T47D (cell line): ENCODE measurements at places on chromosomes 7 and 10.

DNA sequence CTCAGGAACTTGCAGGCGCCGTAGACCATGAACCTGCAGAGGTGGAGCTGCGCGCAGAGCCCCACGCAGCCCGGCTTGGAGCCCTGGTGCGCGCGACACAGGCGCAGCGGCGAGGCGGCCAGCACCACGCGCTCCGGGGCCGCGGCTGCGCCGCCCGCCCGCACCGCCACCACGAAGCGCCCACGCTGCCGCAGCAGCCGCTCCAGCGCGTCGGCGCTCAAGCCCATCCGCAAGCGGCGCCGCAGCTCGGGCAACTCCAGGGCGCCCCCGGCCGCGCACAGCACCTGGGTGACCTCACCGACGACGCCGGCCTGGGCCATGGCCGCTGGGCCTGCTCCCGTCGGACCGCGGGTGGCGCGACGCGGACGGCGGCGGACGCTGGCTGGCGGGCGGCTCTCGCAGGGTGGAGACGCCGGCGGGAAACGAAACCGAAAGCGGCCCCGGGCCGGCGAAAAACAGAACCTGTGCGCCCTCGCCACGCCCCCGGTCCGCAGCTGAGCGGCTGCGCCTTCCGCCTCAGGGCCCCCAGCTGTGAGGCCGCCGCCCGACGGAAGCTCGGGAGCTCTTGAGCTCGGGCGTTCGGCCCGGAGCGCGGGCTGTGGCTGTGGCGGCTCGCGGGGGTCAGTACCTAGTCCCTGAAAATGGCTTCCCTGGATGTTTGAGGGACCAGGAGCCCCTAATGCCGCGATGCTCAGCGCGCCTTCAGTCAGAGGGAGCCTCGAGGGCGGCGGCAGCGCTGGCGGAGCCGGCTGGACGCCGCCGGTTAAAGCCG, at the start of gene PARP12:
Gene PARP12, minus strand, starts transcription at position 424 of the 772 bp plus-strand sequence. Its CDS starts 104 bp downstream, at position 320.
- peak; percentile 85 for DNase-seq

GRCh38 chr7:135205850-135206249, 5.5 kb downstream of the WDR91 start:
- DNase-seq = no peak

- no peak for DNase-seq
These were observed 58.0 kb upstream of the CELF2 start for GRCh38 chr10:10959666-10960065.

DNA sequence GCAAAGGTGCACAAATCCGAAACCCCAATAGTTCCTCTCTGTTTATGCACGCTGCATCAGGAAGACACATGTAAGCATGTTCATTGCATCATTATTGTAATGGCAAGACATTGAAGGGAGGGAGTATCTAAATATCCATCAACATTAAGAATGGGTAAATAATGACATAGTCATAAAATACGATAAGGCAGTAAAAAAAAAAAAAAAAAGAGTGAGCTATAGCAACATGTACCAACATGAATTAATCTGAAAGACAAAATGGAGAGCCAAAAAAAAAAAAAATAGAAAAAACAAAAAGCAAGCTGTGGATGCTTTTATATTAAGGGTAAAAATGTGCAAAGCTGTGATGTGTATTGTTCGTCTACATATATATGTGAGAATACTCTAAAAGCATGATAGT, 70.2 kb upstream of the ABLIM1 start:
- DNase-seq = no peak

DNA sequence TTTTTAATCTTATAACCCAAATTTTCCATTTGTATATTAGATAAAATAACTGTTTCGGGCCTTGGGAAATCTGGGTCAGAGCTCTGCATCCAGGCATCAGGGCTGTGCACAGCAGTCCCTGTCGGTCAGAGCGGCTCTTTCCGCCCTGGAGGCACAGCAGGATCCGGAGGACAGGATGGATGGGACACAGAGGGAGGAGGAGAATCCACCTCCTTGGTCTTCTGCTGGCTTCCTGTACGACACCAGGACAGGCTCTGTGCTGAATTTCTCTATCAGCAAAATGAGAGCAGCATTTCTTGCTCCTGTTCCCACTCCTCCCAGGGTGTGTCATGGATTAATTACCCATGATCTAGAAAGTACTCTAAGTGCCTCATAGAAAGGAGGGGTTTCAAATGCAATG, 254.9 kb downstream of the SKAP2 start:
- no peak for DNase-seq

GRCh38 chr10:3239066-3239919, 66.7 kb upstream of the PITRM1 start:
- peak; percentile 80 for DNase-seq

DNA sequence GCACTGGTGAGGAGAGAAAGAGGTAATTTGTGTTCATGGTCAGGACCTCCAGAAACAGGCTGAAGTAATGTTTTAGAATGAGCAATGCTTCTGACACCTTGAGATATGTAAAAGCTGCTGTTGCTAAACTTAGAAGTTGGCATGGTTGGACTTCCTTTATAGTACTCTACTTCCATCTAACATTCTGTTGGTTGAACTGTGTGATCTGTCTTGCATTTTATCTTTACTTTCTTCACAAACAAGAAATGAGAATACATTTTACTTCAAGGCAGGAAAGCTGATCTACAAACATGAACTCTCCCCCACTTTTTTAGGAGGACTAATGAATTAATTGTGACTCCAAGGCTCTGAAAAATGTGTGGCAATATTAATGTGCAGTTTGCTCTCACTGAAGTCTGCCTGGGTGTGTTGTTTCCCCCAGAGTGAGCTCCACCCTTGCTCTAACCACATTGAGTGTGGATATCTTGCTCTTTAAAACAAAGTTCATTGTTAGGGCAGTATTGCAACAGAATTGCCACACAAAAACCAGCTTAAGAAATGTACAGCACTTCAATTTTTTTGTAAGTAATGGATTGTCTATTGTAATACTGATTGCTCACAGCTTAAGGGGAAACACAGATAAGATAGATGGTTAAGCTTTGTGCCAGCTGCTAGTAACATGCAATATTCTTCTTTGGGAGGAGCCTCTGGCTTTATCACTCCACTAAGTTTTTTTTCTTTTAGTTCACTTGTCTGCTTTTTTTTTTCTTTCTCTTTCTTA, 69.0 kb downstream of the ADD3 start:
- no peak for DNase-seq

DNA sequence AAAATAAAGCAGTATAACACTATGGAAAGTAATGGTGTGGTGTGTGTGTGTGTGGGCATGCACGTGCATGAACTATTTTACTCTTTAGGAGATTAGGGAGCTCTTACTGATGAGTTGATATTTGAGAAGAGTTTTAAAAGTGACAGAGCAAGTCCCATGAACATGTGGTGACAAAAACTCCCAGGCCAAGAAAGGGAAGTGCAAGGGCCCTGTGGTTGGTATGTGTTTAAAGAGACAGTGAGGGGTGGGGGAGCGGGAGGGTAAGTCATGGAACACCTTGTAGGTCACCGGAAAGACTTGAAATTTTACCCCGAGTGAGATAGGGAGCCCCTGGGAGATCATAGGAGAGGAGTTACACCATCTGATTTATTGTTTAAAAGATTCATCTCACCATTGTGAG, 63.3 kb downstream of the AKR1B1 start:
- no peak for DNase-seq

GRCh38 chr10:119131512-119132240, 27.8 kb downstream of the DENND10 start:
- DNase-seq = no peak

DNA sequence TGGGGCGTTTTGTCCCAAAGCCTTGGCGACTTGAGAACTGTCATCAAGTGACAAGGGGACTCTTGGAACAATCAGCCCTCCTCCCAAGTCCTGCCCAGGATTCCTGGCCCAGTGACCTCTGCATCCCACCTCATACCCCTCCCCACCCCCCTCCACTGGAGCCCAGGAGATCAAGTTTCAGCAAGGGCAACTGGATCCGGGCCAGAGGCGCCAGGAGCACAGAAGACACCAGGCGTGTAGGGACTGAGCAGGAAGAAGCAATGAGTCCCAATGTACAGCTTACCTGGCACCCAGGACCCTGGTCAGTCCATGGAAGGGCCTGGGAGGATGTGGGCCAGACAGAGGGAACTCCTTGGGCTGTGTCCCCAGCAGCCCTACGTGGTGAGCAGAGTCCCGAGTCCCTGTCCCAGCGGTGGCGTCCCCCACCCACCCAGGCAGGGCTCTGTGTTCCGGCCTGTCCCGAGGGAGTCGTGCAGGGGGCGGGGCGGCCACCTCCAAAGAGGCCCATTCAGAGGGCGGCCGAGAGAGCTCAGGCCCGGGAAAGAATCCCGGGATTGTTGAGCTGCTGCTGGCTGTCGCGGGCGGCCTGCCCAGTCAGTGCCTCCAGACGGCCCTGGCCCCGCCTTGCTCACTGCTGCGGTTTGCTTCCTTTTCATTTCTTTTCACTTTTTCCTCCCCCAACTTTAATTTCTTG, 254.1 kb downstream of the TNS3 start:
- no peak for DNase-seq

GRCh38 chr10:32210306-32211045, 136.5 kb downstream of the EPC1 start:
- DNase-seq = peak; percentile 17
